ENCODE measurements at places on chromosomes 3 and 15.

DNA sequence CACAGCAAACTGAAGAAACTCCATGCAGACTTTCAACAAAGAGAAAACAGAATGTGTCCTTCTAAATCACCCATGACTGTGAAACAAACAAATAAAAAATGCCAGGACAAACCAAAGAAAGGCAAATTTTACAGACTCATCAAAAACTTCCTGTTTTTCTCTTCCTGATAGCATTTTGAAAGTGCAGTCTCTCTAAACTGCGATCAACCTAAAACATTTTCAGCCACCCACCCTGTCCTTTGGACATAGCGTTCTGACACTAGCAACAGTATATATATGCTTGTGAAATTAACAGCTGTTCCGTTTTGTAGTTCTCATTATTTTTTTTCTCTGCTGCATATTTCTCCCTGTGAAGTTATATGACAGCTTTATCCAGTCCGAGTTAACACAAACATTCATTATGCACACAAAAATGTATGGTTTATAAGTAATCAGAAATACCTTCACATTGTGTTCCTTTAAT is 151.7 kb downstream of the FBN1 start:
- DNase-seq: no peak

DNA sequence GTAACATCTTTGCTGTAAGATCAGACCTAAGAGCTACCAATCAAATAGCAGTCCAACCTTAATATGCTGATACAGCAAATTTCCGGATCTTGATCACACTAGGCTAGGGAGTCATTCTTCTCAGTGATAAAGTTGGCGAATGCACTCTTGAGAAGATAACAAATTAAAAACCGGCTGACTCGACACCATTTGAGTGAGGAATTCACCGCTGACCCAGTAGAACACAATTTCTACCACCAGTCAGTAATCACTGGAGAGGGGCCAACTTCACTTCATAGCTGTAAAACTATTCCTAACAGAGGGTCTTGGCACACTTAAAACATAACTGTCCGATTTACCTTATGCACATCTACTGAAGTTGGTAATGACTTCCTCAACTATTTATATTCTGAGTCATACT is 47.2 kb downstream of the MEIS2 start:
- DNase-seq: no peak

GRCh38 chr3:65172209-65172608 is 484.4 kb upstream of the ADAMTS9 start:
- DNase-seq: no peak

- DNase-seq: no peak
These were observed 29.0 kb upstream of the IFT57 start for GRCh38 chr3:108251265-108251664.

- DNase-seq: no peak
These were observed 3.0 kb upstream of the CYP11A1 start for GRCh38 chr15:74370471-74370870.

GRCh38 chr15:90901175-90902039 is 1.7 kb upstream of the MAN2A2 start:
- no peak for DNase-seq

DNA sequence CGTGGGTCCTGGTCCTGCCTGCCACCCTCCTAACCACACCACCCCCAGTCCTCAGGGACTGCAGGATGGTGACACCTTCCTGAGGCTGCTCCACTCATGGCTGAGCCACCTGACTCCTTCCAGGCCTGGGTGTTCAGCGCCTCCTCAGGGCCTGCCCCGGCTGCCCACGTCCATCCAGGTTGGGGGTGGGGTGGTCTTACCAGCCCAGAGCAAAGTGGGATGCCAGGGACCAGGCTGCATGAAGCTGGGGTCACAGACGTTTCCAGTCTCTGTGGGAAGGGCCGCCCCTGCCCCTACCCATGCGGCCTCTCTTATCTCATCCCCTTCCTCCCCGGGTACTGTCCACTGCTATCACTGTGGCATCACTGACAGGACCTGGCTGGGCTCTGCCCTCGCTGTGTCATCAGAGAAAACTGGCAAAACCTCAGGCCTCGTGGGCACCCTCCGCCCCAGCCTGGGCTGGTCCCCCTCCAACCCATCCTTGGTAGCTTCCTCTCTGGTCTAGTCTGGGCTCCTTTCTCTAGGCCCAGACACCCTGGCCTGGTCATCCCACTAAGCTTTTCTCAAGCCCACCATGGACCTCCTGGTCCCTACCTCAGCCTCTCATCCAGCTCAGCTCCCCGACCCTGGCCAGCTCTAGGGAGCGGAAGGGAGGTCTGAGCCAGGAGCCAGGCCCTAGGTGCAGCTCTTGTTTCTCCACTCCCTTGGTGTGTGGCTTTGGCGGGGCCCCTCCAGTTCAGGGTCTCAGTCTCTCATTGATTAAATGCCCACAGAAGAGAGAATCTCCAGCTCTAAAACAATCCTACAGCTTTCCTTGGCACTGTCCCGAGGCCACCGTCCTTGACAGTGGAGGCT is 32.9 kb downstream of the WNT7A start:
- no peak for DNase-seq

GRCh38 chr15:80160570-80161156 is 7.9 kb downstream of the FAH start:
- no peak for DNase-seq

DNA sequence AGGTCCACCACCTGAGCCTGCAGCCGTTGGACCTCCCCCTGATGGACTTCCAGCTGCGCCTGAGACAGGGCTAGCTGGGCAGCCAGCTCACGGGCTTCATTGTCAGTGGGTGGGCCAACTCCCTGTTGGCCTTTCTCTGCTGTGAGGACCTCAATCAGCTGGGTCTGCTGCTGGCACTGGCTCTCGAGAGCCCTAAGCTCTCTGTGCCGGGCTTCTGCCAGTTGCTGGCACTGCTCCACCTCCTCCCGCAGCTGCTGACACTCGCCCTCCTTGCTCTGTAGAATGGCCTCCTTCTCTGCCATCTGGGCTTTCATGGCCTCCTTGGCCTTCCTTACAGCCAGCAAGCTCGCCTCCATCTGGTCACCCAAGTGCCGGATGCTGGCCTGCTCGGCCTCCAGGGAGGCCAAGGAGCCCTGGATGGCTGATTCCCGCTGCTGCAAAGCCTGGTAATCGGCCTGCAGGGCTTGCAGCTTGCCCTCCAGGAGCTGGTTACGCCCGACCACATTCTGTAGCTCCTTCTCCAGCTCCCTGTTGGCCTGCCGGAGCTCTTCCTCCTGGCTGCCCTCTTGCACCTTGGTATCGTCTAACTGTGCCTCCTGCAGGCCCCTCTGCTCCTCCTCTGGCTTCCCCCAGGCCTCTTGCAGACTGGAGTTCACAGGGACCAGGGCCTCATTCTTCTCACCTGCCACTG is 23.8 kb downstream of the CXCR6 start:
- no peak for DNase-seq

DNA sequence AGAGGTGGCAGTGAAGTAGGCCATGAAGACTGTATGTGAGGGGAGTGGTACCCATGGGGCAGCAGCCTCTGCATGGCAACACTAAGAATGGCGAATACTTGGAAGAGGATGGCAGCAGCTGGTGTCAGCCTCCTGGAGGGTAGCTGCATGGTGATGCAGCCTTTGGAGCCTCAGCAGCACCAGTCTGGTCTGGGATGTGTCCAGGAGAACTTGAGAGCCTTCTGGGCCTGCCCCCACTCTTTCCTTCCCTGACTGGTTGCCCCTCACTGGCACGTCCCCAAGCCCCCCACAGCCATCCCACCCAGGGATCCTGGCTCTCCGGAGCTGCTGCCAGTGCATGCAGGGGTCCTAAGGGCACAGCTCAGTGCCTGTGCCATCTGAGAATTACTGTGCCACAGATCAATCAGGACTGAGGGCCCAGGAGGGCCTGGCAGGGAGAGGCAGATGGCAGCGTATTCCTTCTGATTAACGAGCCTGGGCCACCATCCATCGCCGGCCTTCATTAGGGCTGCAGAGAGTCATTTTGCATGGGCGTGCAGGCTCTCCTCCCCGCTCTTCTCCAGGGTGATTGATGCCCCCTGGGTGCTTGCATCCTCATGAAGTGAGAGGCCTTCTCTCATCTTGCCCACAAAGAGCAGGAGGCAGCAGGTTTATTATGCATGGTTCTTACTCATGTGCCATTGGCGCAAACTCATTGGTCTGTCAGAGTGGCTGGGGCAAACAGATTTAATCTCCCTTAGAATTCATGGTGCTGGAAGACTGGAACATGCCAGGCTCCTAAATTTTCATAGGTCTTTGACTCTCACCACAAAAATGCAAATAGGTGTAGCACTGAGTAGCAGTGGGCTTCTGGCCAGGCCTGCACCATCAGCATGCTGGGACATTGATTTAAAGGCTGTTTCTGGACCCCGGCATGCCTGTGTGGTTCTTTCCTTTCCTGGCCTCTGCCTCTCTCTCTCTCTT is 116.8 kb downstream of the EPHB1 start:
- DNase-seq: peak; percentile 68

DNA sequence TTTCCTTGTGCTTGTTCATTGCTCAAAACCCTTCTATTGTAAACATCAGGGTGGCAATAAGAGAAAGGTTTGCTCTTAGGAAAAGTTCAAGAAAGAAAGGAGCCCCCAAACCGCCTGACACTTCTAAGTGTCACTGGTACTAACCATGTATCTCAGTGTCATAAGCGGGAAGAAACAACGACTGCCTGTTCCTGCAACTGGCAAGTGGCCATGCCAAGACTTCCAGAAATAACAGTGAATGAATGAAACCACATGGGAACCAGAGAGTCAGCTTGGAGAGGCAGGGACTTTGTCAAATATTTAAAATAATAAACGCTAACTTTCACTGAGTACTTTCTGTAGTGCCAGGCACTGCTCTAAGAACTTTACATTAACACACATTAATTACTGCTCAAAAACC is 1.1 kb downstream of the PLSCR2 start:
- no peak for DNase-seq

- DNase-seq: no peak
These were observed 100.4 kb downstream of the IMPG2 start for GRCh38 chr3:101219842-101220560.

DNA sequence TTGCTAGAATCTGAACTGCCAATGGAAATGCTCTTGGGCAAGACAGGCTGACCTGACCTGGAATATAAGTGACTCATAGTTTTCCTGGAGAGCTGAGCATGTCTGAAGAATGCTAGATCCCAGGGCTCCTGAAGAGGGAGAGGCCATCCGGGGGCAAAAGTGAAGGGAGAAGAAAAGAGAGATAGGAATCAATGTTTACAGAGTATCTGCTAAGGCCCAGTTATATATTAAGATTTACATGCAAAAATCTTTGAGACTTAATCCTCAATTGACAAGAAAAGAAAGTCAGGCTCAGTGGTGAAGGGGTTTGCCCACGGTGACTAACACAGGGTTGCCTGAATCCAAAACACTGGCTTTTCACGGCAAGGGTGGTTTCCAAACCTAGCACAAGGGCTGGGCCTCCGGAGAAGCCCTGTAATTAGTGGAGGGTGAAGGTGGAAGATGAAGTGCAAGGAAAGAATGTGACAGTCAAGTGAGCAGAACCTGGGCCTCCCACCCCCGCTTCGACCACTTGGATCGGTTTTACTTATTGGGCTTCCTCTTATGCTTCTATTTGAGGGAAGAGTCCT is 91.7 kb upstream of the FGF12 start:
- DNase-seq: no peak

DNA sequence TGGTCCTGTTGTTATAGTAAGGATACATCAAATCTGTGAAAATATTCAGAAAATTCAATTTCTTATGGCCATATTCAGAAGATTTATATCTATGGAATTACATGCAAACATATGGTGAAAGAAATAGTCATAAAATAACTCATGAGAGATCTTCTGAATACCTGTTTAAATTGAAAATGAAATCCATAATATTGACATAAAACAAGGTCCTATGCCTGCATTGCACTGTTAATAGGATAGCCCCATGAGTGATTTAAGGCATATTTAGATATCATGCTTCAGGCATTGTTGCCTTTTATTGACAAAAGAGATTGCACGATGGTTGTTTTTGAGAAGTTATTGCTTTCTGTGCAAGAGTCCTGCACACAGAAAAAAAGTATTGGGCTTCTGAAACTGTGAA is 591.7 kb upstream of the ZNF717 start:
- no peak for DNase-seq

DNA sequence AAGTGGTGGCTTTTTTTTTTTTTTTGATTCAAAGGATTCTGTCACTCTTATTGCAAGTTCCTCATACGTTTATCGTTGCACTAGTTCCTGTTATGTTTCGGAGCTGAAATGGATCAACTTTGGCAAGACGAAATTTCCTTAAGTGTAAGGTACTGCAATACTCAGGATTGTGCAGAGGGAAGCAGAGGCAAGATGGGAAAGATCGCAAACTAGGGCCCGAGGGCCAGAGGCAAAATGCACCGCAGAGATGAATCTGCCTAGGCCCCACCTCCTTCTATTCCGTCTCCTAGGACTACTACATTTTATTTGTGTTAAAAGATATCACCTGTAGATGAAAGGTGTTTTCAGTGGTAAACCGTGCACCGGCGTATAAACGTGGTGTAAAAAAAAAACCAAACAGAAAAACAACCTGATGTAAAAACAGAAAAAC is 331 bp downstream of the RNU6-1 start:
- peak; percentile 86 for DNase-seq

DNA sequence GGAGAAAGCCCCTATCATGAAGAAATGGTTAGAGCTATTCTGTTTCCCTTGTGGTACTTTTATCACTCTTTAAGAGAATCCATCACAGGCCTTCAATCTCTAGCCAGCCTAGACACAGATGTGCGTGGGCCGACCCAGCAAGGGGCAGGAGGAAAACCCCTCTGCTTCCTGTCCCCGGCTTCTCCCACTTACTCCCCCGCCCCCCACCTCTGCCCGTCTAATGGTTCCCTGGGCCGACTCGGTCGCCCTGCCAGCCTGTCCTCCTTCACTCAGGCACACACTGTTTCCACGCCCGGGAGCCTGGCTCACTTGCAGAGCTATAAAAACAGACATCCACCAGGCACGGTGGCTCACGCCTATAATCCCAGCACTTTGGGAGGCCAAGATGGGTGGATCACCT is 58.3 kb upstream of the TFRC start:
- DNase-seq: no peak

DNA sequence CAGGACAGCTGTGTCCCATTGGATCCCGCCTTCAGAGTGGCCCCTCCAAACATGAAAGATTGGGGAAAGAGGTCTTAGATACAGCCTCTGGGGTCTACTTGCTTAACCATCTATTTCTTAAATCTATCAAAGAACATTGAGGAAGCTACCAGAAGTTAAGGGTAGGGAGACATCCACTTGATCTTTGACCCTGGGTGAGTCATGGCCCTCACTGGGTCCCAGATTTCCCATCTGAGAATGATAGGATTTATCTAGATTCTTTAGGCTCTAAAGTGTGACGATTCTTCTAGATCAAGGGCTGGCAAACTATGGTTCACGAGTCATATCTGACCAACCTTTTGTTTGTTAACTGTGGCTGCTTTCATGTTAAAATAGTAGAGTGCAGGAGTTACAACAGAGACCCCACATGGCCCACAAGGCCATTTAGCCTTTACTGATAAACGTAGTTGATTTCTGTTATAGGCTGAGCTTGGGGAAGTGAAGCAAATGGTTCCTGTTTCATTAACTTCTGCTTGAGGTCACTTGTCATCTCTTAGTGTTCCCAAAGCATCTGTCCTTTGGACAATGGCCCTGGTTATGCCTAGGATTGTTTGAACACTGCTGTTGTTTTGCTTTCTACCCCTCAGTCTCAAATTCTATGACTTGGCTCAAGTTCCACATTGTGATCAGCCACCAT is 8.0 kb downstream of the MUC13 start:
- no peak for DNase-seq

GRCh38 chr15:48002767-48003166 is 118.0 kb upstream of the SLC24A5 start:
- no peak for DNase-seq

GRCh38 chr15:58229297-58229768 is 91.2 kb downstream of the AQP9 start:
- DNase-seq: peak; percentile 88

Measured in NCI-H526 (cell line).